GM23338 (cell line): ENCODE measurements at places on chromosomes 12 and 14. TPM values are rescaled to one million over a fixed set of nuclear protein-coding genes. Genes with fewer than 3 reads are reported as not detected.

- no peak overlapping the region for H3K27ac ChIP-seq
- H3K4me1 ChIP-seq: peaks cover 7% of the 10 kb centered on the region; the same call in 1 of the 2 replicates
- peak; percentile 64 for DNase-seq
- H3K36me3 ChIP-seq: no peaks in the 10 kb centered on the region
- H3K4me3 ChIP-seq: no peak overlapping the region
These were observed 9.8 kb downstream of the NTF3 start for GRCh38 chr12:5441497-5442236.

DNA sequence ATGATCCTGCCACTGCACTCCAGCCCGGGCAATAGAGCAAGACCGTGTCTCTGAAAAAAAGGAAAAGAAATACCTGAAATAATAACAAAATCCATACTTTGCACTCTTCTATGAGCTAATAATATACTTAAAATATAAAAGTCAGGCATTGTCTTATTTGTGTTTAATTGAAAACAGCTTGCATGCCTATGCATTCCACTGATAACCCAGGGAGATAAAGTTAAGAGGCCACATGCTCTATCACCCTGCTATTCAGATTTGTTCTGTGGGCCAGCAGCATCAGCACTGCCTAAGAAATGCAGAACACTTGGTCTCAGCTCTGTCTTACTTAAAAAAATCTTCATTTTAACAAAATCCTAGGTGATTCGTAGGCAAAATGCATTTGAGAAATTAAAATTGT is 99.2 kb downstream of the LGR5 start:
- no peak overlapping the region for H3K27ac ChIP-seq
- H3K27me3 ChIP-seq: no peaks in the 10 kb centered on the region
- DNase-seq: no peak
- H3K4me1 ChIP-seq: no peaks in the 10 kb centered on the region
- no peak overlapping the region for H3K4me3 ChIP-seq

GRCh38 chr12:31118347-31119191 is 44.9 kb downstream of the DDX11 start:
- no peak overlapping the region for H3K27ac ChIP-seq
- H3K4me3 ChIP-seq: peak overlapping the region; percentile 69
- DNase-seq: peak; percentile 92

DNA sequence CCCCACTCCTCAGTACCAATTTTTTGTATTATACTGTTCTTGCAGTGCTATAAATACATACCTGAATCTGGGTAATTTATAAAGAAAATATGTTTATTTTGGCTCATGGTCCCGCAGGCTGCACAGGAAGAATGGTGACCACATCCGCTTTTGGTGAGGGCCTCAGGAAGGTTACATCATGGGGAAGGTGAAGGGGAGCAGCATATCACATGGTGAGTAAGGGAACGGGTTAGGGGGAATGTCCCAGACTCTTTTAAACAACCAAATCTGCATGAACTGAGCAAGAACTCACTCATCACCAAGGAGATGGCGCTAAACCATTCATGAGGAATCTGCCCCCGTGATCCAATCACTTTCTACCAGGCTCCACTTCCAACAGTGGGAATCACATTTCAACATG is 40.0 kb downstream of the OSBPL8 start:
- no peaks in the 10 kb centered on the region for H3K36me3 ChIP-seq
- H3K4me1 ChIP-seq: peaks cover 5% of the 10 kb centered on the region
- H3K27ac ChIP-seq: peak overlapping the region; percentile 93
- no peaks in the 10 kb centered on the region for H3K27me3 ChIP-seq

DNA sequence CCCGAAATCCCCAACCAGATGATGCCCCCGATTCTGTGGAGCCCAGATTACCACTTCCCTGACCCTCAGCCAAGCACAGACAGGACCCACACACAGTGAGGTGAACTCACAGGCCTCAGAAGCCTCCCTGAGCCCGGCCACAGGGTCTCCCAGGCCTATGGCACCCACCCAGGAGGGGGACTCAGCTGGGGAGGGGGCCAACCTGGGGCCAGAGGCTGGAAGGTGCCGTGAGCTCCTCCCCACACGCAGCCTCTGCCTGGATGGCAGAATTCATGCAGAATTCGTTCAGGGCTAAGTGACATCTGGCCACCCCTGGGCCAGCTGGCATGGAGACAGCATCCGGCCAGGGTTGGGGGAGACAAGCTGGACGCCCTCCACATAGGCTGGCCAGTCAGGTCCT is 11.8 kb downstream of the TMEM179 start:
- DNase-seq: no peak
- H3K27me3 ChIP-seq: no peaks in the 10 kb centered on the region
- no peak overlapping the region for H3K27ac ChIP-seq
- no peaks in the 10 kb centered on the region for H3K4me1 ChIP-seq
- H3K36me3 ChIP-seq: no peaks in the 10 kb centered on the region

- H3K4me3 ChIP-seq: no peak overlapping the region
- H3K4me1 ChIP-seq: no peaks in the 10 kb centered on the region
- H3K27ac ChIP-seq: no peak overlapping the region
- DNase-seq: no peak
- no peaks in the 10 kb centered on the region for H3K27me3 ChIP-seq
- peaks cover 23% of the 10 kb centered on the region; the same call in 1 of the 2 replicates for H3K36me3 ChIP-seq
These were observed 65.3 kb upstream of the TRAF3 start for GRCh38 chr14:102711946-102712345.

- H3K36me3 ChIP-seq: no peaks in the 10 kb centered on the region; the same call in 1 of the 2 replicates
- DNase-seq: no peak
- H3K27ac ChIP-seq: no peak overlapping the region
- H3K27me3 ChIP-seq: no peaks in the 10 kb centered on the region
These were observed 79.8 kb downstream of the SLC15A4 start for GRCh38 chr12:128743916-128744315.

DNA sequence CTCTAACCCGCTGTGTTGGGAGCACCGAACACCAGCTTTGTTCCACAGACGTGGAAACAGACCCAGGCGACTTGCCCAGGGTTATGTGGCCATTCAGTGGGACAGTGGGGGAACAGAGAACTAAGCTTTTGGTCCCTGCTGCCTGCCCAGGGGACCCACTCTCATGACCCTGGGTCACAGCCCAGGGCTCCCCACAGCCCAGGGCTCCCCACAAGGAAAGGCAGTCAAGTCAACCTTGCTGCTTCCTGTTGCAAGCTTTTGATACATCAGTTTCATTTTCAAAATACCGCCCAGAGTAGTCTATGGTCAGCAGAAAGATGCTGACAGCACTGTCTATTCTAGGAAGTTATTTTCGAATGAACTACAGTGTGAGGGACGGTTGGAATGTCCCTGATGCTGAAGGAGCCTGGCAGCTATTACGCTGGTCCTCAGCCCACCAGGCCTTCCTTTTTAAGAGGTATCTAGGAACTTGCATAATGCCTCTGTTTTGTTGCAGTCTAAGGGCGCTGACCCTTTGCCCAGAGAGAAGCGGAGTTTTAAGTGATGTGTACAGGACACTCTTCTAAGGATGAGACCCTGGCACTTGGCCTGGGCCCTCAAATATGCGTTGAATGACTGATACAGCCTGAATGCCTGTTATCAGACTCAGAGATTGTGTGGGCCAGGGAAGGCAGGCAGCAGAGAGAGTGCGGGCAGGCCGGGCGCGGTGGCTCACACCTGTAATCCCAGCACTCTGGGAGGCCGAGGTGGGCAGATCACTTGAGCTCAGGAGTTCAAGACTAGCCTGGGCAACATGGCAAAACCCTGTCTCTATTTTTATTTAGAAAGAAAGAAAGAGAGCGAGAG is 12.6 kb upstream of the TTC7B start:
- H3K4me3 ChIP-seq: peak overlapping the region; percentile 27; the same call in 1 of the 2 replicates
- H3K36me3 ChIP-seq: no peaks in the 10 kb centered on the region; the same call in 1 of the 2 replicates
- H3K4me1 ChIP-seq: 0 out of 2 replicates have a peak, but pooled peaks cover 4% of the 10 kb centered on the region
- H3K27ac ChIP-seq: no peak overlapping the region
- peaks cover 34% of the 10 kb centered on the region for H3K27me3 ChIP-seq

DNA sequence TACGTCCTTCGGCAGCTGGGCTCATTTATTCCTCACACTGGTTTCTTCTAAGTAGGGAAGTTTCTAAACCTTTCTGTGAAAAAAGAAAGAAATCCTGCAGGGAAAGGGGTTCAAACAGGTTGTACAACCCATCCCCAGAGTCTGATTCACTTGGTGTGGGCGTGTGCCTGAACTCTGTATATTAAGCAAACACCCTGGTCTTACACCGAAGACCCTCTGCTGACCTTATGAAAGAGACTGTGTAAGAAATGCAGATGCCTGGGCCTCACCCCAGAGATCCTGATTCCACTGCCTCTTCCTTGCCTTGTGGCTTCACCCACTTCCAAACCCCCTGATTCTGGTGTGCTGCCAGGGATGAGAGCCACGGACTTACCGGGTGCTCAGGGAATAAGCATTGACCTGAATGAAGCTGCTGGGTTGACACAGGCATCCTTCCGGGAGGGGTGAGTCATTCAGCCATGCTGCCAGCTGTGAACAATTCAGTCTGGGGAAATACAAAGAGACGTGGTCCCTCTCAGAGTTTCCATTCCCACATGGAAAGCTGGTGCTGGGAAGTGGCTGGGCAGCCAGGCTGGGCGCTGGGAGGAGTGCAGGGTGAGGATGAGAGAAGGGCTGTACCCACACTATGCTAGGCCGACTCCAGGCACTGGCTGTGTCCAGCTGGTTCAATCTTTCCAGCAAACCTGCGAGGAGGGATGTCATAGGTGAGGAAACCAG is 26.5 kb upstream of the ACTN1 start:
- no peak for DNase-seq
- H3K36me3 ChIP-seq: no peaks in the 10 kb centered on the region
- no peak overlapping the region for H3K27ac ChIP-seq
- peaks cover 16% of the 10 kb centered on the region for H3K4me1 ChIP-seq

The ACTN1 gene
- polyA plus RNA-seq: 121 and 129 TPM in 2 replicates

The TAS2R13 gene
- not detected in 2 replicates for polyA plus RNA-seq

The GPRC5D gene
- polyA plus RNA-seq: not detected in 2 replicates
